ENCODE measurements at places on chromosomes 3 and 15. TPM values are rescaled to one million over a fixed set of nuclear protein-coding genes. Genes with fewer than 3 reads are reported as not detected.

The ENTPD3 gene
- total RNA-seq: not detected

The ANKRD34C gene
- total RNA-seq: not detected

The IL20RB gene
- 2.0 TPM for total RNA-seq

The TMCC1 gene
- total RNA-seq: 35.4 TPM

The EIF1B gene
- total RNA-seq: 91.3 TPM

The ACAN gene
- total RNA-seq: 0.30 TPM
